ENCODE measurements at places on chromosomes 12 and 14.

DNA sequence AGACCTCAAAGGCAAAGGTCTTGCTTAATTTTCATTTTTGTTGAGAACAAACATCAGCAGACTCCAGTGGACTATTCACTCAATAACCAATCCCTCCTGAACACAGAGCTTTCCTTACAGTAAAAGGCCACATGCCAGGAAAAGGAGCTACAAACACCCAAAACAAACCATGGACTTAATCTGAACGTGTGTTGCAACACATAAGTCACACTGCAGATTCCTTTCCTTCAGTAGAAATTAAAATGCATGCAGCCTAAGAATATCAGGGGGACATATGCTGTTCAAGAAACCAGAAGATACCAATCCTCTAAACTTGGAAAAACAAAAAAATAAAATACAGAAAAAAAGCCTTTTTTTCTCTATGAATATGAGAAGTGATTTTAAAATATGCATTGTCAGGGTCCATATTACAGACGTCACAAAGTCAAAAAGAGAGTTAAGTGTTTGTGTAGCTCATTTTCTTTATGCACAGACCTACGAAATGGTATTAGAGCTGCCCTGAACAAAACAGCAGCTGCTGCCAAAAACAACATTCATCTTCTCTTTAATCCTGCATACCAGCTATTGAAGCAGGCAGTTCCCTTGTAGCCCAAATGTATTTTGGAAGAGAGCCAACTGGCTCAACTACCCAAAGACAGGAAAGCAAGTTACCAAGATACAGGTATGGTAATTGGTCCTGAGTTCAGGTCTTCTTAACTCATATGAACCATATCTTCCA lies 26.2 kb downstream of the KITLG start:
- DNase-seq = peak; percentile 32

DNA sequence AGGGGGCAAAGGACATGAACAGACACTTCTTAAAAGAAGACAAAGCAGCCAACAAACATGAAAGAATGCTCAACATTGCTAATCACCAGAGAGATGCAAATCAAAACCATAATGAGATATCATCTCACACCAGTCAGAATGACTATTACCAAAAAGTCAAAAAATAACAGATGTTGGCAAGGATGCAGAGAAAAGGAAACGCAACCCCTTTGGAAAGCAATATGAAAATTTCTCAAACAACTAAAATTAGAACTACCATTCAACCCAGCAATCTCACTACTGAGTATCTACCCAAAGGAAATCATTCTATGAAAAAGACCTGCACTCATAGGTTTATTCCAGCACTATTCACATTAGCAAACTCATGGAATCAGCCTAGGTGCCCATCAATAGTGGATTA lies 25.6 kb downstream of the MDM1 start:
- no peak for DNase-seq

DNA sequence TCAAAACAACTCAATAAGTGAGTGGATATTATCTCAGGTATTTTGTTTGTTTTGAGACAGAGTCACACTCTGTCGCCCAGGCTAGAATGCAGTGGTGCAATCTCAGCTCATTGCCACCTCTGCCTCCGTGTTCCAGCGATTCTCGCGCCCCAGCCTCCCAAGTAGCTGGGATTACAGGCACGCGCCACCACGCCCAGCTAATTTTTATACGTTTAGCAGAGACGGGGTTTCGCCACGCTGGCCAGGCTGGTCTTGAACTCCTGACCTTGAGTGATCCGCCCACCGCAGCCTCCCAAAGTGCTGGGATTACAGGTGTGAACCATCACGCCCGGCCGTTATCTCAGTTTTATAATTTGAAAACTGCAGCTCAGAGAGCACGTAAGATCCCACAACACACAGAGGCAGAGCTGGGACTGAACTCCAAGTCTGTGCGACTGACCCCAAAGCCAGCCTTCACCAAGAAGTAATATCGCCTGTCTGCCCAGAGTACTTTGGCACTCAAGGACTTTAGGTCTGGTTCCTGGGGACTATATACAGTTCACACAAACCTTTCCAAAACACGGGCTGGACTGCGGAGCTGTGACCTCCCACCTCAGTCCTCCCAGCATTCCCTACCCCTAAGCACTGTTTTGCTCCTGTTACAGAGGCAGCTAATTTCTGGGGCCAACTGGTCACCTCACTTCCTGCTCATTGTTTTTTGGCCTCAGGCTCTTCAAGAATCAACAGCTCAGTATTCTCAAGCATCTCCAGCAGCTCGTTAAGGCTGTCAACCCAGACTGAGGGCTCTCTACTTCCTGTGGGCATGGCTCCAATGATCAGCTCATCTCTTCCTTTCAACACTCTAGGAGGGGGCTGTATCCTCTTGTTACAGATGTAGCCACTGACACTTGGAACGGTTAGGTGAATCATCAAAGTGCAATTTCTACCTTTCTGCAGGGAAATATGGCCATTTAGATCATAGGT lies 22.5 kb downstream of the TESC start:
- DNase-seq = no peak

DNA sequence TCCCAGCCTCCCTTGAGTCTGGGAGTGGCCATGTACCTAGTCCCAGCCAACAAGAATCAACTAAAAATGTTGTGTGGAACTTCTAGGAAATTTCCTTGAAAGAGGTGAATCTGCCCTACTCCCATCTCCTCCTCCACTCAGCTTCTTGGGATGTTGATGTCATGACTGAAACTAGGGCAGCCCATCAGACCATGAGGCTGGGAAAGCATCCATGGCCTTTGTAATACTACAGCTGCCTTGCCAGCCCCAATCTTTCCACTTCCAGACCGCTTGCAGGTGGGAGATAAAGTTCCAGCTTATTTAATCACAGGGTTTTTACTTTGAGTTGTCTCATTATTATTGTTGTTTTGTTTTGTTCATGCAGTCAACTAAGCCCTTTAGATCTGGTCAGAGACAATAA lies 170.3 kb upstream of the LMNTD1 start:
- DNase-seq = no peak

GRCh38 chr12:52415870-52416750 lies 10.0 kb upstream of the KRT82 start:
- peak; percentile 33 for DNase-seq

- no peak for DNase-seq
Observed at GRCh38 chr12:1618489-1618888, 10.5 kb upstream of the WNT5B start.

GRCh38 chr12:70068743-70069142 lies 174.5 kb upstream of the CNOT2 start:
- DNase-seq = no peak

DNA sequence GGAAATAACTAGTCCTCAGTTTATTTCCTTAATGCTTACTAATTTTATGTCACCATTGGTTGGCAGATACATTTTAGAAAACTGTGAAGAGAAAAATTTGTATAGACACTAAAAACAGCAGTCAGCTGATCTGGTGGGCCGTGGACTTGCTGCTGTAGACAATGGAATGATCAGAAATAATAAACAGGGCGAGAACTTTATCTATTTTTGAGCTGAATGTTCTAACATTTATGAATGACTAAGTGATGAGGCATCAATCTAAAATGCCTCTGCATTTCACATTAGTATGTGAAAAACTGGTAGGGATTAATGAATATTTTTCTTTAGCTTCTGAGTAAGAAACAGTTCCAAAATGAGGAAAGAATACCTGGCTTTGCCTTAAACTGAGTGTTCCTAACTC lies 24.8 kb upstream of the PKP2 start:
- DNase-seq = no peak

Measured in HFFc6 (cell line).